ENCODE measurements at places on chromosomes 7 and 10. TPM values are rescaled to one million over a fixed set of nuclear protein-coding genes. Genes with fewer than 3 reads are reported as not detected.

DNA sequence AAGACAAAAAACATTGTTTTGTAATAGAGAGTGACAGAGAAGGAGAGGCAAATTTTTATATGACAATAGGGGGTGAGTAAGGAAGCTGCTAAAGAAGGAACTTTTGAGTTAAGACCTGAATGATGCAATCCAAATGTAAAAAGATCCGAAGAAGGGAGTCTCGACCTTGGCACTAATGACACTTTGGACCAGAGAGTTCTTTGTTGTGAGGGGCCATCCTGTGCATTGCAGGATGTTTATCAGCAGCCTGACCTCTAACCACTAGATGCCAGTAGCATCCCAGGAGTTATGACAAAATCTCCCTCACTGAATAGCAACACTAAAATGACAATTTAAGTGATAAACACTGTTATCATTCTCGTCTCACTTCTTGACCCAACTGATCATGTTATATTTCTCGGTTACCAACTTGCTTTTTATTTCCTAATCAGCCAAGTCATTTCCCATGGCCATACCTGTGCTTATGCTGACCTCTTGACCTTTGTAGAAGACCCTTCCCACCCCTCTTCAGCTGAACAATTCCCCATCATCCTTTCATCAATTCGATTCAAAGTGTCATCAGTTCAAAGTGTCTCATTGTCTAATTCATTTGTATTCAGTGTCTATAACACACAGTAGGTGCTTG is 30.0 kb downstream of the DGKI start:
- H3K27ac ChIP-seq = no peak overlapping the region
- H3K4me1 ChIP-seq = no peaks in the 10 kb centered on the region
- no peak overlapping the region for H3K4me3 ChIP-seq
- peaks cover 15% of the 10 kb centered on the region for H3K27me3 ChIP-seq
- DNase-seq = no peak
- H3K36me3 ChIP-seq = no peaks in the 10 kb centered on the region

GRCh38 chr10:99631496-99631895 is 11.3 kb upstream of the SLC25A28 start:
- H3K27me3 ChIP-seq = peaks cover 49% of the 10 kb centered on the region
- H3K27ac ChIP-seq = no peak overlapping the region
- DNase-seq = no peak
- no peaks in the 10 kb centered on the region for H3K36me3 ChIP-seq

- no peak overlapping the region for H3K27ac ChIP-seq
- no peak for DNase-seq
- H3K4me3 ChIP-seq = no peak overlapping the region
- H3K36me3 ChIP-seq = no peaks in the 10 kb centered on the region
- peaks cover 20% of the 10 kb centered on the region for H3K27me3 ChIP-seq
Measured at GRCh38 chr10:27625452-27626211, 120.0 kb downstream of the MKX start.

DNA sequence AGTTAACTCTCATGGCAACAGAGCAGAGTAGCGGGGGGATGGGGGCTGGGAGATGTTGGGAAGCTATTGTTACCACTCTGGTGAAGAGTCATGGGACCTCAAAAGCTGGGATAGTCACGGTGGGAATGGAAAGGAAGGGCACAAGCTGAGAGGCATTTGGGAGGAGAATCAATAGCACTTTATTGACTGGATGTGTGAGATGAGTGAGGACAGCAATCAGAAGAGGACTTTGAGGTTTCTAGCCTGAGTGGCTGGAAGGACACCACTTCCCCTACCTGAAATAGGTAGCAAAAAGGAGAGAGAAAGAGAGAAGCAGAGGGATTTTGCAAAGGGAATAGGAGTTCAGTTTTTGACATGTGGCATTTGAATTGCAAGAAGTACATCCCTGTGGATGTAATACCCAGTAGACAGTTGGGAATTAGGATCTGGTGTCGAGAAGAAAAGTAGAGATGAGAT is 27.2 kb downstream of the SCD start:
- peaks cover 21% of the 10 kb centered on the region for H3K4me1 ChIP-seq
- H3K36me3 ChIP-seq = no peaks in the 10 kb centered on the region
- no peaks in the 10 kb centered on the region for H3K27me3 ChIP-seq
- no peak for DNase-seq
- H3K4me3 ChIP-seq = no peak overlapping the region

DNA sequence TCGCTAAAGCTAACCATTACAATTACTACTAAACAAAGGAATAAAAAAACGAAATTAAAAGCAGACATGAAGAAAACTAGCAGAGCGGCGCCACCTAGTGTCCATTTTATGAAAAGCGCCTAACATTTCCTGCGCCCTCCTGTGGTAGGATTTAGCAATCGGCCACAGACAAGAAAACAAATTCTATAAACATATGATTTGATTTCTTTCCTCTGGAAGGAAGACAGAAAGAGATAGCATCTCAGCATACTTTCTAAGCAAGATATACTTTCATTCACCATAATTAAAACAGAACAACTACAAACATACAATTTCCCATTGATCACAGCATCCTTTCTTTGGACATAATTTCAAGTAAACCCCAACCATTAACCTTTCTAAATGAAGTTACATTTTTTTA is 337.7 kb upstream of the NPVF start:
- H3K27me3 ChIP-seq = peaks cover 19% of the 10 kb centered on the region
- H3K36me3 ChIP-seq = no peaks in the 10 kb centered on the region
- peaks cover 4% of the 10 kb centered on the region for H3K4me1 ChIP-seq
- H3K4me3 ChIP-seq = no peak overlapping the region
- DNase-seq = peak; percentile 60
- no peak overlapping the region for H3K27ac ChIP-seq

GRCh38 chr10:11678074-11678793 is 63.9 kb upstream of the ECHDC3 start:
- peaks cover 6% of the 10 kb centered on the region for H3K36me3 ChIP-seq
- peak overlapping the region; percentile 86 for H3K27ac ChIP-seq
- no peaks in the 10 kb centered on the region for H3K27me3 ChIP-seq
- H3K4me3 ChIP-seq = peak overlapping the region; percentile 56

- H3K27me3 ChIP-seq = no peaks in the 10 kb centered on the region
- DNase-seq = no peak
- no peak overlapping the region for H3K4me3 ChIP-seq
- no peak overlapping the region for H3K27ac ChIP-seq
Measured at GRCh38 chr7:88216276-88216675, 3.6 kb downstream of the SRI start.

- H3K36me3 ChIP-seq = no peaks in the 10 kb centered on the region
- no peak overlapping the region for H3K4me3 ChIP-seq
- no peak for DNase-seq
Measured at GRCh38 chr7:137480824-137481365, 137.4 kb upstream of the PTN start.

GRCh38 chr7:9017286-9017685 is 583.9 kb downstream of the NXPH1 start:
- DNase-seq = no peak
- H3K27ac ChIP-seq = no peak overlapping the region
- no peak overlapping the region for H3K4me3 ChIP-seq
- H3K4me1 ChIP-seq = no peaks in the 10 kb centered on the region
- H3K36me3 ChIP-seq = no peaks in the 10 kb centered on the region
- H3K27me3 ChIP-seq = no peaks in the 10 kb centered on the region

GRCh38 chr10:117316701-117317100 is 58.5 kb downstream of the PDZD8 start:
- DNase-seq = no peak
- no peak overlapping the region for H3K27ac ChIP-seq
- H3K27me3 ChIP-seq = no peaks in the 10 kb centered on the region
- no peak overlapping the region for H3K4me3 ChIP-seq
- peaks cover 13% of the 10 kb centered on the region for H3K36me3 ChIP-seq
- H3K4me1 ChIP-seq = peaks cover 3% of the 10 kb centered on the region

DNA sequence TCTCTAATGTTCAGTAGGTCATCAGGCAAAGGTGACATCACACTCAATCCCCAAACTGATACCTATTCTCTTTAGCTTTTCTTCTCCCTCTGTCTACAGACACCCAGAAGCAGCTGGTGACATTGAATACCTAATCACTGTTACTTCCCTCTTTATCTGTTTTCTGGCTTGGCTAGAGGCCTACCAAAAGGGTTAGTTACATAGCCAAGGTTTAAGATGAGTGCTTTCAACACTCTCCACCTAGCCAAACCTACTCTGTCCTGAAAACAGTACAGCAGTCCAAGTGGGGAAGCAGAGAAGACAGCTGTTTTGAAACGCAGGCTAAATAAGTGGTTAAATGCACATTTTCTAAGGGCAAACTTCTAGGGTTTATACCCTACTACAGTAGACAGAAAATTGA is 39.4 kb downstream of the CCNJ start:
- H3K4me3 ChIP-seq = no peak overlapping the region
- no peak overlapping the region for H3K27ac ChIP-seq
- no peaks in the 10 kb centered on the region for H3K27me3 ChIP-seq
- H3K4me1 ChIP-seq = peaks cover 3% of the 10 kb centered on the region

- no peaks in the 10 kb centered on the region for H3K27me3 ChIP-seq
- no peak for DNase-seq
- peaks cover 4% of the 10 kb centered on the region for H3K36me3 ChIP-seq
- no peak overlapping the region for H3K4me3 ChIP-seq
- H3K4me1 ChIP-seq = peaks cover 41% of the 10 kb centered on the region
- peak overlapping the region; percentile 37 for H3K27ac ChIP-seq
Measured at GRCh38 chr7:47553309-47553708, 28.6 kb downstream of the TNS3 start.

DNA sequence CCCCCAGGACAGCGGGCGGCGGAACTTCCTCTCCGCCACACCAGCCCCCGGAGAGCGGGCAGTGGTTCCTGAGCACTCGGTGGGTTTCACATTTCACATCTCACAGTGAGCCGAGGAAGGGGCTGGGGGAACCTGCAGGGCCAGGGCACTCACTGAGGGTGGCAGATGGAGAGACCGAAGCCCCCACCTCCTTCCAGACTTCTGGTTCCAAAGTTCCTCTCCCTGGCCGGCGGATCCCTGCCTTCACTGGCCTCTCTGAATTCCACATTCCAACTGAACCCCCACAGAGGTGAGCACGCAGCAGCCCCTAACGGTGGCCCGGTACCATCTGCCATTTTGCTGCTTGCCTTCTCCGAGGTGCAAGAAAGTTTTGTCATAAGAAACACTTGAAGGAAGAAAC is 461.0 kb downstream of the PTPRN2 start:
- no peaks in the 10 kb centered on the region for H3K27me3 ChIP-seq
- H3K4me1 ChIP-seq = no peaks in the 10 kb centered on the region
- DNase-seq = no peak
- H3K4me3 ChIP-seq = no peak overlapping the region

DNA sequence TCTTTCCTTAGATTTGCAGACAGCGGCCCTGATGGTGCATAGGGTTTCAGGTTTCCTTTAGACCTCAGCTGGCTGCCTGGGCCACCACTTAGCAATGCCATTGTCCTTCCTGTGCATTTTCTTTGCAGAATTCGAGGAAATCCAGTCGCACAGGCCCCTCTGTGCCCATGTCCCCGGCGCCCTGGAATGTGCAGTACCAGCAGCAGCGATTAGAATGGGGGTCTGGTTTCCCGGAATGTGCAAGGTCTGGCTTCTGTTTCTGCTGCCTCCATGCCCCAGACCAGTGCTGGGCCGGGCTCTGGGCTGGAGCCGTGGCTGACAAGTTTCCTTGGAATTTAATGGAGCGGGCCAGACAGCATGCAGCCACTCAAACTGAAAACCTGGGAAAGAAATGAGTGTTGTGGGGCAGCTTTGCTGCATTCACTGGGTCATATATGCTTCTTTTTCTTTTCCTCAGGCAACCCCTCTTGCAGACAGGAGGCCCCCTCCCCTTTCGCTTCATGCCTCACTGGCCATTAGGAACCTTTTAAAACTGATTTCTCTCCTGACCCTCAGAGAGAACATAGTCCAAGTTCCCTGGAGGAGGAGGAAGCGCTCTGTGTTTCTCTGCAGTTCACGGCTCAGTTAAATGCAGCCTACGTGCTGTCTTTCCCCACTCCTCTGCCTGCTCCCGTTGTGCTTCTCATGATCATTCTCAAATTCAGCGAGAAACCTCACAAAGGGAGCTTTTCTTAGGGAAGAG is 14.4 kb downstream of the HTRA1 start:
- H3K36me3 ChIP-seq = no peaks in the 10 kb centered on the region
- peaks cover 7% of the 10 kb centered on the region for H3K4me1 ChIP-seq
- H3K4me3 ChIP-seq = no peak overlapping the region
- H3K27me3 ChIP-seq = peaks cover 84% of the 10 kb centered on the region
- no peak for DNase-seq

DNA sequence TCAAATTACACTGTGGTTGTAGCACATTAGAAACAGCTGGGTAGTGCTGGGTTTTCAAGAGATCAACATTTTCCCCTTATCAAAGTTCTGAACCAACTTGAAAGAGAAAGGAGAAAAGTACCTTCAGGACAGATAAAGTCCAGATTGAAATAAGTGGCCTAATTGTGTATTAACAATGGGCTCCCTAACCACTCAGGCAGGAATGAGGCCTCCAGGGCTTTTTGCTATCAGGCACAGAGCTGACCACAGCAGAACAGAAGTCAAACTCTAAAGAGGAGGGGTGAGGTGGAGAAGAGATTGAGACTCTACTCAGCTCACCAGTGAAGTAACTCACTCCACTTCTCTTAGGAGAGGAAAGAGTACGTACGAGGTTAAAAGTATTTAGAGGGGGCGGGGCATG is 394.1 kb upstream of the PHF14 start:
- no peaks in the 10 kb centered on the region for H3K27me3 ChIP-seq
- no peaks in the 10 kb centered on the region for H3K36me3 ChIP-seq
- no peak for DNase-seq
- no peak overlapping the region for H3K4me3 ChIP-seq

- H3K27ac ChIP-seq = peak overlapping the region; percentile 97
- peak overlapping the region; percentile 90 for H3K4me3 ChIP-seq
- H3K27me3 ChIP-seq = no peaks in the 10 kb centered on the region
- DNase-seq = no peak
Measured at GRCh38 chr7:45028138-45028919, 28.3 kb downstream of the CCM2 start.

- H3K4me3 ChIP-seq = no peak overlapping the region
- H3K4me1 ChIP-seq = no peaks in the 10 kb centered on the region
- H3K36me3 ChIP-seq = no peaks in the 10 kb centered on the region
- H3K27me3 ChIP-seq = peaks cover 38% of the 10 kb centered on the region
- no peak overlapping the region for H3K27ac ChIP-seq
Measured at GRCh38 chr7:116777651-116778281, 84.6 kb upstream of the CAPZA2 start.

GRCh38 chr7:98021588-98022351 is 31.8 kb upstream of the OCM2 start:
- no peak overlapping the region for H3K4me3 ChIP-seq
- peak overlapping the region; percentile 76 for H3K27ac ChIP-seq
- peak; percentile 68 for DNase-seq
- H3K4me1 ChIP-seq = peaks cover 6% of the 10 kb centered on the region

DNA sequence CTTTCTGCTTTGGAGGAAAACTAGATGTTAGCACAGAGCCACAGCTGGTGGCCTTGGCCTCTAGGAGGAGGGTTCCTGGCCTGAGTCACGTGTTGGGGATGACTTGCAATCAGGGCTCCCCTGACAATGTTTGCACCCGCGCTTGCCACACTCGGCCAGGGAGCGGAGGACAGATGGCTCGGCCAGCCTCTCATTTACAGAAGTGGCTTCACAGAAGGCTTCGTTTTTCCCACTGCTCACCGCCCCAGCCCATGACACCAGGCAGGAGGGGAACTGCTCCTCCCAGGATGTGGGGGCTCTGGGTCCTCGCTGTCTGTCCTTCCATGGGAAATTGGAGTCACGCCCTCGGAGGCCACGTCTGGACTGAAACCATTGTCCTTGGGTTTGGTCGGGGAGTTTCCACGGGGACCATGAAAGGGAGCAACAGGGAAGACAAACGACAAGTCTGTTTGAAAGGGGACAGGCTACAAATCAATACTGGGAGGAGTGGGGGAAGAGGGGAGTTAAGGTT is 49.6 kb upstream of the UBE3C start:
- peaks cover 29% of the 10 kb centered on the region for H3K36me3 ChIP-seq
- H3K4me1 ChIP-seq = no peaks in the 10 kb centered on the region
- H3K4me3 ChIP-seq = no peak overlapping the region
- H3K27me3 ChIP-seq = peaks cover 21% of the 10 kb centered on the region

Gene EBLN1
- polyA plus RNA-seq = not detected

Gene RBM20
- polyA plus RNA-seq = 0.05 TPM

Gene TMEM72
- polyA plus RNA-seq = not detected

Gene ZNF716
- not detected for polyA plus RNA-seq

Gene ATAD1
- polyA plus RNA-seq = 32.2 TPM

Gene OR13A1
- polyA plus RNA-seq = 0.55 TPM

Gene CHAT
- not detected for polyA plus RNA-seq

Data from naive B cell (primary cell).